ENCODE measurements at places on chromosomes 13 and 19.

DNA sequence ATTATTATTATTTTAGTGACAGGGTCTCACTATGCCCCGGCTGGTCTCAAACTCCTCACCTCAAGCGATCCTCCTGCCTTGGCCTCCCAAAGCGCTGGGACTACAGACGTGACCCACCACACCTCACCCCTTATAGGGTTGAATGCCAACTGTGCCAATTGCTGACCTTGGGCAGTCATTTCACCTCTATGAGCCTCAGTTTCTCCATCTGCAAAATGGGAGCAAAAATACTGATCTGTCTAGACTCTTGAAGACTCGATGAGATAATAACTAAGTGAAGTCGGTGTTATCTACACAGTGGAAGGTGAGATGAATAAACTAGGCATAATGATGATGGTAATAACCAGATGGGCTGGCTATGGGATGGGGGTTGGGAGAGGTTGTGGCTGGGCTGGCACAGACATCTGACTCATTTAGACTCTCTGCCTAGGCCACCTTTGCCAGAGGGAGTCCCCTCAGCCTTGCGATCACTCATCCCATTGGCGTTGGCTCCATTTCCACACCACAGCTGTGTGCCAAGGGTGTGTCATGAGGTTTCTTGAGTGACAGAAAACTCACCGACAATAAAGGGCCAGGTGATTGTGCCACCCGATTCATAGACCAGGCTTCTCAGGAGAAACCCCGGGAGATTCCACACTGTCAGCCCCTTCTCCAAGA lies at the start of gene CASP14:
TSS of gene CASP14 (plus strand) at position 596 of the 657 bp plus-strand sequence. CDS start 2,772 bp downstream, outside the sequence.
- no peak for DNase-seq

DNA sequence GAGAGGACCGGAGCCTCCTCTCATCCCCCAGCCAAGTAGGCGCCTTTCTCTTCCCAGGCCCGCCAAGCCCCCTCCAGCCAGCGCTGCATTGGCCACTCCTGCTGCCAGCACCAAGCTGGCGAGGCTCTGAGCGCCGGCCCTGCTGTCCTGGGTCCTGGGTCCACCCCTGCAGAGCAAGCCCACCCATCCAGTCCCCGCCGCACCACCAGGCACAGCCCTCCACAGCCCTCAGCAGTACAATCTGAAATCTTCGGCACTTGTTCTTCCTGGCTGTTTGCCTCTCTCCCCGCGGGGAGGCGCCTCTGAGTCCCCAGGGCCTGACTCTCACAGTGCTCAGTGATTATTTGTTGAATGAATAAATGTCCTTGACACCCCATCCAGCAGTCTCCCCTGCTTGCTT lies 236.4 kb upstream of the SGCG start:
- no peak for DNase-seq

- DNase-seq, result peak; percentile 38
Observed at GRCh38 chr19:18157465-18158063, 4.6 kb downstream of the PIK3R2 start.

DNA sequence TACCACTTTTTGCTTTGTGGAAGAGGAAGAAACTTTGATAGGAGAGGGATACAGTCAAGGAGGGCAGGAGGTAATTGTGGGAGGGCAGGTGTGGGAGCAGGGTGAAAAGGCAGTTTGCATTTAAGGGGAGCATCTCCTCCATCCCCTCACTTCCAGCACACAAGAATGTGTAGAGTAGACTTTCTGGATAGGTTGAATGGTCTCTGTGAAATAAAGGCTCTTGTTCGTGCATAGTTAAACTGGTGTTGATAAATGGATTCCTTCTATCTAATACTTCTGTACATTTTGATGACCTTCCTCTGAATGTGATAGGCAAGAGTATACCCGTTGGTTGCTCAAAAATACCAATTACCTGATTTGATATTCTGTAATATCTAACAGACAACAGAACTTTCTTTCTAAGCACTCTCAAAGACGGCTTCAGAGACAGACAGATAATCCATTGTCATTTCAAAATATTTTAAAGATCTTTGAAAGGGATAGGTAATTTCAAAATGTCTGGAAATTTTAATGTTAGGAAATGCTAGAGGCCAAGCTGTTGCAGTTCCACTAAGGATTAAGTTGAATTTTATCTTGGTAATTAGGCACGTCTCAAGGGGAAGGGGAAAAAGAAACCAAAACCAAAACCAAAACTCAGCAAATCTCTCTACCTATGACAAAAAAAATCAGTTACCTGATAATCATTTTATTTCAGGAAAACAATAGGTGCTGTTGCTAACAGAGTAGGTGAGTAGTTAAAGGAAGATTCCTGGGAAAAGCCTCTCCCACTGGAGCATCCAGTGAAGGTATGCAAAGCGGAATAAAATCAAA lies 302.6 kb downstream of the COG6 start:
- DNase-seq, result no peak

GRCh38 chr13:99182439-99182838 lies 18.2 kb upstream of the UBAC2 start:
- DNase-seq, result no peak

DNA sequence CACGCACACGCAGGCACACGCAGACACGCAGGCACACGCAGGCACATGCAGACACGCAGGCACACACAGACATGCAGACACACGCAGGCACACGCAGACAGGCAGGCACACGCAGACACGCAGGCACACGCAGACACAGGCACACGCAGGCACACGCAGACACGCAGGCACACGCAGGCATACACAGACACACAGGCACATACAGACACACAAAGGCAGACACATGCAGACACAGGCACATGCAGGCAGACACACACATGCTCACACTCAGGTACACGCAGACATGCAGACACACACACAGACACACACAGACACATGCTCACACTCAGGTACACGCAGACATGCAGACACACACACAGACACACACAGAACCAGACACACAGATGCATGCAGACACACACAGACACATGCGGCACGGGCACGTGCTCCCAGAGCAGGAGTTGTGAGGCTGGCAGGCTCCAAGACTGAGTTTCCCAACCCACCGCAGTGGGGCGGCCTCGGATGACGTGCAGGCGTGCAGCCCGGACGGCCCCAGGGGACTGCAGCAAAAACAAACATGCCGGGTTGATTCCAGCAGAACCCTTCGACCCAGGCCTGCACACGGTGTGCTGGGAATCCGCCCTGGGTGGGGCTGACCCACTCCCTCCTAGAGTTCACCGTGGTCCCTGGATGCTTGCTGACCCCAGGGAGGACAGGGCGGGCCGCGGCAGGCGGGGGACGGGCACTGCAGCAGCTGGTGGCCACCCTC lies 100.0 kb downstream of the GADD45B start:
- no peak for DNase-seq

GRCh38 chr13:30725326-30726085 lies 9.8 kb upstream of the ALOX5AP start:
- no peak for DNase-seq

- no peak for DNase-seq
Observed at GRCh38 chr19:33405553-33406461, 32.3 kb downstream of the CEBPG start.

- no peak for DNase-seq
Observed at GRCh38 chr13:36332986-36333385, 13.2 kb downstream of the SPART start.

DNA sequence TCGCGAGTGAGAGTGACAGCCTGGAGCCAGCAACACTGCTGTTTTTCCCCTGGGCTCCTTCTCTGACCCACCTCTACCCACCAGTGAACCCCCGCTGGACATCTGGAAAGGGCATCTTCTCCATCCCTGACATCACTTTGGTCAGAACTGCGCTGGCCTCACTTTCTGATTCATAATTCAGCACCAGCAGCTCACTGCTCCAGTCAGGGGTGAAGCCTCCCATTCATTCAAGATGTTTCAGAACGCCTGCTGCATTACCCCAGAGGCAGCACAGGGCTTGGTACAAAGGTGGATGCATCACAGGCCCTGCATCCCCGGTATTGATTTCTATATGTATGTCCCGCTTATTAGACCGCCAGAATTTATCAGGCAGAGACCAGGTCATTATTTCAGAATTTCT lies 182.8 kb upstream of the TSHZ3 start:
- DNase-seq, result no peak

DNA sequence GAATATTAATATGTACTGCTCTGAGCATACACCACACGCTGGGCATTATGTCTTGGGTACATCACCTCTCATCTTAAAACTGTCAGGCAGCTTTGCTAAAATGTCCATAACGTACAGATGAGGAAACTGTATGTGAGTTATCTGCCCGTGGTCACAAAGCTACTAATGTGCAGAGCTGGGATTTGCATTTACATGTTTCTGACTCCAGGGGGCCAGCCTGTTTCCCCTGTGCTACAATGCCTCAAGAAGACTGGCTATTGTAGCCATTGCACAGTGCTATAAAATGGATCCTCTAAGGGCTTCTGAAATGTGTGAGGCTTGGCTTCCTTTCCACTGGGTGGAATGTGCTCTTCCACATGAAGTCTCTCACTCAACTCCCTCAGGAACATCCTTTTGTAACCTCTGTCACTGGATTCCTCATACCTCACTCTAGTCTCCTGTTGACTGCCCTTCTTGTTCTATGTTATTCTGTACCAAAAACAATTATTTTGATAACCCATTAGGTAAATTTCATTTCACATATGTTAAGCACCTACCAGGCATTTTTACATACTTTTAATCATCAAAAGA lies 95.6 kb upstream of the HTR2A start:
- DNase-seq, result no peak
